Astrocyte of the spinal cord (primary cell): ENCODE measurements at places on chromosomes 6 and 20.
A peak's percentile ranks its signal among the peaks of the same experiment; 100 is the strongest.

- no peak for DNase-seq
These were observed 34.8 kb upstream of the UST start for GRCh38 chr6:148711833-148712654.

GRCh38 chr6:155377061-155377460 is 62.8 kb upstream of the TFB1M start:
- peak; percentile 92 for DNase-seq

GRCh38 chr20:50720026-50720425 is 11.4 kb upstream of the PARD6B start:
- no peak for DNase-seq

- peak; percentile 95 for DNase-seq
These were observed 222.8 kb downstream of the UST start for GRCh38 chr6:148969603-148970061.

GRCh38 chr6:51474022-51474975 is 613.1 kb downstream of the PKHD1 start:
- DNase-seq: no peak

- DNase-seq: no peak
These were observed 46.9 kb upstream of the POU3F2 start for GRCh38 chr6:98787435-98787834.

- no peak for DNase-seq
These were observed 203.0 kb downstream of the ZDHHC14 start for GRCh38 chr6:157584036-157584435.
